ENCODE measurements at places on chromosomes 1 and 21.

DNA sequence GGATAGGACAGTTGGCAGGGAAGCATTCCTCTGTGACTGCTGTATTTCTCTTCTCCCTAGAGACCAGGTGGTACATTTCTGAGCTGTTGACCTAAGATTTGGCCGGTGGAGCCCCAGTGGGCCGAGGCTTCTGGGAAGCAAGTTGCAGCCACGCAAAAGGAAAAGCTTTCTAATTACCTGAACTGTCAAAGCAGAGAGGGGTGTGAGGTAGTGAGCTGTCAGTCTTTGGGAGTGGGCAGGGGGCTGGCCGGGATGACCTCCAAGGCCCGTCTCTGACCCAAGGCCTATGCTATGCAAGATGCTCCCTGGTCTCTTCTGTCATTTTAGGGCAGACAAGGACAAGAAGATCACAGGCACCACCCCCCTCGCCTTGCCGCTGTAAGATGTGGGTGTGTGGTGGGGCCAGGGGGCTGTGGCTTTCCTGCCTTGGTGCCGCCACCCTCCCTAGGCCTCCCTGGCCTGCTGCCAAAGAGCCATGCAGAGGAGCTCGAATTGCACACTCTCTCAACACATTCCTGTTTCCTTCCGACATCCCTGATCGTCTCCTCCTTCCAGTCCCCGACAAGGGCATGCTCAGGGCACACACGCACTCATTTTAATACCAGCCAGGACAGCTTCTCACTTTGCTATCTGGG, 7.7 kb downstream of the PADI1 start:
- peak; percentile 89 for DNase-seq

- DNase-seq: no peak
Measured at GRCh38 chr1:19339214-19339861, 27.2 kb downstream of the SLC66A1 start.

DNA sequence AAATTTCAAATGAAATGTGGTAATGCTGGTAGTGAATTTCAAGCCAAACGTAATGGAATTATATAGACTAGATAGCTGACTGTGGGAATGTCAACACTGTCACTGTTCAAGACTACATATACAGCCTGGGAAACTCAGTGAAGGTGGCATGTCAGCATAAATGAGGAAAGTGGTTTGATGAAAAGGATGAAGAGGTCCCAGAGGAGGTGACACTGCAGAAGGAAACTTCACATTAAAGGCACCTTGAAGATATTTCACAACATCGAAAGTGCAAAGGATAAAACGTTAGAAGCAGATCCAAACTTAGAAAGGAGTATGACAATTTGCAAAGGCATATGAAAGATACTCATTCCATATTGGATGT, 25.7 kb downstream of the MAPKAPK2 start:
- no peak for DNase-seq

- DNase-seq: no peak
Measured at GRCh38 chr1:77756052-77756754, 3.4 kb downstream of the USP33 start.

DNA sequence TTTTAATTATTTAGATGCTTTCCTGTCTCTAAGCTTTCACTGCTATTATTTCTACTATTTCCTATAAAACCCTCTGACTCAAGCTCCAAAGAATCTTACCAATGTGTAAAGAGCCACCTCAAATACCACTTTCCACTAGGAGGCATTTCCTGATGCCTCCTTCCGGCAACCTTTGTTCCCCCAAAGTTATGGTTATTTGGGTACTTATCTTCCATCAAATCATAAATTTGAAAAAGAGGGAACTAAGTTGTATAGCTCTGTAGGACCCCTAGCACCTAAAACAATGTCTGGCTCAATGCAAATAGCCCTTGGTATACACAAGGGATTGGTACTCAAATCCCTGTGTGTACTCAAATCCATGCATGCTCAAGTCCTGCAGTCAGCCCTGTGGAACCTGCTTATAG, 79.6 kb downstream of the NME7 start:
- peak; percentile 40 for DNase-seq

GRCh38 chr1:10980094-10980577, 32.3 kb upstream of the TARDBP start:
- no peak for DNase-seq

DNA sequence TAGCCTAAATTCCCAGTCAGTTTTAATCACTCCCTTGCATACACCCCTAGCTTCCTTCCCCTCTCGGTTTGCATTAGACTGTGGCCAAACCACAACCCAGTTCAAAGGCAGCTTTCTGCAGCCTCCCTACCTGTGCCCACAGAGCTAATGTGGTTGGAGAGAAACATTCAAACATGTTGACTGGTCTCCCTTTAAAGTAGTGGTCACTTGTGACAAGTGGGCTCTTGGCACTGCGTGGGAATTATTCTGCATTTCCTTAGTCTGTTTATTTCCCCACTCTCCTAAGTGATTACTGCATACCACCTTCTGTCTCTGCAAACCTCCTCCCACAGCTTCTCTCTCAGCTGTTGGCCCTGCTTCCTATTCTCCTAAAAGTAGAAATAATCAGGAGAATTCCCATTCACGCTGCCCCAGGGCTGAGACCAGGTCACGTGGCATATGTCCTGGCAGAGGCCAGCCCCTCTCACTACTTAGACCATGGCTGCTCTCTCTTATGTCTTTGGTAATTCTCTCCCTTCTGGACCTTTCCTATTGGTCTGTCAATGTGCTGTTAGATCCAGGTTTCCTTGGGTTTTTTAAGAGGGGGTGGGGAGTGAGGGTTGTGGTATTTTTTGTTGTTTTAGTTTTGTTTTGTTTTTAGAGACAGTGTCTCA, 38.4 kb upstream of the CD101 start:
- no peak for DNase-seq

GRCh38 chr21:29267666-29268065, 31.1 kb upstream of the BACH1 start:
- DNase-seq: no peak

GRCh38 chr1:240255922-240256321, 164.2 kb downstream of the FMN2 start:
- no peak for DNase-seq

GRCh38 chr21:38709876-38710275, 95.9 kb upstream of the ETS2 start:
- DNase-seq: no peak

- DNase-seq: no peak
Measured at GRCh38 chr1:73803380-73803779, 394.6 kb downstream of the LRRIQ3 start.

DNA sequence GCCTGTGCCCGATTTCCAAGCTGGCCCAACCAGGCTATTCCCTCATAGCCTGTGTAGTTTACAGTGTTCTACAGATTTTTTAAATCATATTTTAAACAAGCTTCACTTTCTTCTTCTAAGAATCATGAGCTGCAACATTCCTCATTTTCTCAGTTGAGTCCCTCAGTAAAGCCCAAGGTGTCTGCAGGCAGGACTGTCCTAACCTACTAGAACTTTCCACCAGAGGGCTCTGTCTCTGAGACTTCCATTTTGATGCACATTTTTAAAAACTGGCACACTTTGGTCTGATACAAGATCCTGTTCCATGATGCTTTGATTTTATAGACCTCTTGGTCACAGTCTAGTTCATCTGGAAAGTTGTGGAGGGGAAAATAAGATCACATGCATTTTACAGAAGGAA, 21.6 kb upstream of the SLAMF6 start:
- no peak for DNase-seq

- DNase-seq: peak; percentile 55
Measured at GRCh38 chr1:8097077-8097799, 71.1 kb upstream of the ERRFI1 start.

Data from urothelium cell line (cell line).